Activated CD4-positive, alpha-beta T cell treated with anti-CD3 and anti-CD28 coated beads, Interleukin-2, amount 10 ng/mL, durations not matched to agents 24 days and 14 days (primary cell): ENCODE measurements at places on chromosomes 7 and 10. TPM values are rescaled to one million over a fixed set of nuclear protein-coding genes. Genes with fewer than 3 reads are reported as not detected.
A peak's percentile ranks its signal among the peaks of the same experiment; 100 is the strongest.

DNA sequence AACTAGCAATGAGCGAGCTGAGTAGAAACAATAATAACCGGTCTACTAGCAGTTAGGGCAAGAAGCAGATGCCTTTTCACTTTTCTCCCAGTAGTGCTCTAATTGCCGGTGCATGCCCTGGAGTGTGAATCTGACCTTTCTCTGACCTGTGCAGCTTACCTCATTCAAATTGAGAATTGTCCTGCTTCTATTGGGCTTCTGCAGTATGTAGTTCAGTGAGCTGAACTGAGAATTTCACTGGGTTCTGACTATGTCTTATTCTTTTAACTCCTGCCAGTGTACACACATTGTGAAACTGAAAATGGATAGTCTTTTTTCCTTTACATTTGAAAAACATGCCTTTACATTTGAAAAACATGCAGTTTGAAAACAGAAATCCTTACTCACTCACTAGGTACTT, 157.9 kb upstream of the GRM3 start:
- no peaks in the 10 kb centered on the region for H3K36me3 ChIP-seq
- no peak for DNase-seq
- no peak overlapping the region for H3K27ac ChIP-seq
- H3K4me1 ChIP-seq = no peaks in the 10 kb centered on the region

DNA sequence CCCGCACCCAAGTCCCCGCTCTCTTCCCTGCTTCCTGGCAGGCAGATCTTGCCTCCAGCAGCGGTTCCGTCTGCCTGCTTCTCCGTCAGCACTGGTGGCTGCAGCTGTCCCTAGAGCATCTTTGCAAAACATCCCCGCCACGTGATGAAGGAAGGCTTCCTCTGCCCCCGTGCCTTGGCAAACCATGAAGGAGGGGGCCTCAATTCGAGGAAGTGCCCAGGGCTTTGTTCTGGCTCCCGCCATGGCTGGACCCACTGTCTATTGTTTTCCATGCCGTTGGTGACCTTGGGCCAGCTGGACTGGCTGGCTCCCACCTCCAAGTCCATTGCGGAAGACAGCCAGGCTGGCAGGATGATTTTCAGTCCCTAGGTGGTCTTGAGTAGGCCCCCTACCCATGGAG, 13.2 kb upstream of the AQP1 start:
- no peaks in the 10 kb centered on the region for H3K27me3 ChIP-seq
- peaks cover 2% of the 10 kb centered on the region for H3K4me1 ChIP-seq
- no peak overlapping the region for H3K27ac ChIP-seq
- DNase-seq = no peak
- H3K4me3 ChIP-seq = no peak overlapping the region

DNA sequence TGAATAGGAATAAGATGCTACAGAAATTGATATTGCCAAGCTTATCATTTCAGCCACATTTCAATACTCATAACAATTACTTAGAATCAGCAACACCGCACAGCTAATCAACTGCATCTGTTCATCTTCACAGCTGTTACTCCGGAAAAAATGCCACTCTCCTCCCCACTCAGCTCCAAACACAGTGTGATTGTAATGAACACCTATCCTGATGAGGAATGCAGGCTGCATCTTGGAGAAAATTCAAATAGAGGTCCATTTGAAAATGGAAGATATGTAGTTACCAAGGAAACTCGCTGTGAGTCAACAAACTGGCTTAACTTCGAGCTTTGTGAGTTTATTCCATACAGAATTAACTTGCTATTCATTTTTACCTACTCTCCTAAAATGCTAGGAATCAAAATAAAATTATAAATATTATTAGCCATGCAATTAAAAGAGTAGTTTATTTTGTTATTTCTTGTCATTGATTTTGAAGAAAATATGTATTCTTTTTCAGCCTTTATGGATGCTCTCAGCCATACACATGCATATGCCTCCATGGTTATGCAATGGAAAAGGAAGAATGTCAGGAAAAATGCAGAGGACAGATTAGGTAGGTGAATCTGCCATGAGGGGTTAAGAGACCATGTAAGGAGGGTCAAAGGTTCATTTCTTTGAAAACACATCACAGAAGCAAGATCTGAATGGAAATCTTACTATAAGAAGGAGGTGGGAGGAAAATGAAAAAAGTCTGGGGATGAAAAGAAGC, 267.2 kb downstream of the POM121L12 start:
- no peak overlapping the region for H3K4me3 ChIP-seq
- no peak overlapping the region for H3K27ac ChIP-seq
- no peak for DNase-seq
- H3K27me3 ChIP-seq = no peaks in the 10 kb centered on the region

- no peak overlapping the region for H3K27ac ChIP-seq
- H3K4me1 ChIP-seq = no peaks in the 10 kb centered on the region
- H3K27me3 ChIP-seq = peaks cover 36% of the 10 kb centered on the region
- no peaks in the 10 kb centered on the region for H3K36me3 ChIP-seq
- H3K4me3 ChIP-seq = no peak overlapping the region
- DNase-seq = peak; percentile 53
These were observed 265.4 kb upstream of the NFE2L3 start for GRCh38 chr7:25886387-25887240.

The SMNDC1 gene
- 46.2 TPM in 2 replicates for total RNA-seq

DNA sequence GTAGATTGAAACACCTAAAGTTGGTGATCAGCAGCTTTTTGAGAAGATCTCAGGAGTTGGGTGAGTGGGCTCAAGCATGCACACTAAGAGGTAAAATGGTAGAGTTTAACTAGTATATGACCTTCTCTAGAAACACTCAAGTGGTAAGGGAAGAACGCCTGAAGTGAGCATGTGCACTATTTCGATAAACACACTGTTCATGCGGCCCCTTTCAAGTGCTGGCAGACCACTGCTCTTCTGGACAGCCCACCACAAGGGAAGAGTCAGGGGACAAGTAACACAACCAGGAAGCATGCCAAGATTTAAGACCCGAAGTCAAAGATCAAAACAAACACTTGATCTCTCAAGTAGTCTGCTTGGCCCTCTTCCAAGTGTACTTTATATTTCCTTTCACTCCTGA, 519.5 kb upstream of the ZWINT start:
- no peak overlapping the region for H3K27ac ChIP-seq
- H3K36me3 ChIP-seq = no peaks in the 10 kb centered on the region
- H3K27me3 ChIP-seq = no peaks in the 10 kb centered on the region
- no peak overlapping the region for H3K4me3 ChIP-seq
- H3K4me1 ChIP-seq = no peaks in the 10 kb centered on the region
- DNase-seq = no peak

The CNTNAP2 gene
- total RNA-seq = not detected in 2 replicates

The PCLO gene
- total RNA-seq = not detected in 2 replicates

DNA sequence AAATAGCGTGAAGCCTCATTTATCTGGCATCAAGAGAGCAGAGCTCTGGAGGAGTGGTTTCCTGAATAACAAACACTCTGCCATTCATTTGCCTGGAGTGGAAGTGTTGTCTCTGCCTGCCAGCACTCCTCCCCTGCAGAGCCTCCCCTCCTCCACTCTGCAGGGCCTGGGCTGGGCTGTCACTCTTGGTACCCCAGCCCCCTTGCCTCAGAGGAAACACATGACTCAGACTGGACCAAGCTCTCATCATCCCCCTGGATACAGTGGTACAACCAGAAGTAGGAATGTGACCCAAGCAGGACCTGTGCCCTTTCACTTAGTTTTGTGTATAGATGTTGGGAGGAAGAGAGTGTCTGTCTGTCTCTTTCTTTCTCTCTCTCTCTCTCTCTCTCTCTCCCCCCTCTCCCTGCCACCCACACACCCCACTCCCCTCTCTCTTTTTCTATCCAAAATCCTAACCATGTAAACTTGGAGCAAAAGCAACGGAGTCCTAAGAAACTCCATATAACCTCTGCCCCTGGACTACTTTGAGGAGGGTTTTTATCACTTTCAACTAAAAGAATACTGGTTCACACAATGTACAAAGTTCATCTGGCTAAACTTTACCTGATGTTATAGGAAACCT, 43.9 kb downstream of the DOCK4 start:
- no peaks in the 10 kb centered on the region for H3K4me1 ChIP-seq
- no peak overlapping the region for H3K4me3 ChIP-seq
- H3K27me3 ChIP-seq = peaks cover 15% of the 10 kb centered on the region
- H3K36me3 ChIP-seq = no peaks in the 10 kb centered on the region
- no peak overlapping the region for H3K27ac ChIP-seq
